Upper lobe of left lung (tissue), 6 donors: ENCODE measurements at places on chromosomes 6 and 20. TPM values are rescaled to one million over a fixed set of nuclear protein-coding genes. Genes with fewer than 3 reads are reported as not detected.

The B3GALT4 gene
- total RNA-seq = 23.4 TPM

DNA sequence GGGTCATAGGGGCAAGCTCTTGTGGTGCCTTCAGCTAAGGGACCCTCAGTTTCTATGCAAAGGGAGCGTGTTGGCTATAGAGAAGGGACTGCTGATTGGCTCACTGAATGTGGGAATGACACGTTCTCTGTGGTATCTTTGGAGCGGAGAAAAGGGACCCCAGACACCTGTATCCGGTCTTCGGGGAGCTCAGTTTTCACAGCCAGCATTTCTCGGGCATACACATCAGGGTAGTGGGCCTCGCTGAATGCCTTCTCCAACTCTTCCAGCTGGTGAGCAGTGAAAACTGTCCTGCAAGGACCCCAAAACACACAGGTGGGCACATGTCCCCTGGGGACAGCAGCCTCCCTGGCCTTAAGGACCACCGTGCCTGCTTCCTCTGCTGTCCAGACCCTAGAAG is 3.3 kb downstream of the VSX1 start:
- H3K27ac ChIP-seq = no peak overlapping the region
- H3K27me3 ChIP-seq = peaks cover 8% of the 10 kb centered on the region
- H3K4me3 ChIP-seq = no peak overlapping the region
- no peak for DNase-seq

- H3K27ac ChIP-seq = no peak overlapping the region
- H3K4me1 ChIP-seq = no peaks in the 10 kb centered on the region
- no peaks in the 10 kb centered on the region for H3K36me3 ChIP-seq
- H3K4me3 ChIP-seq = no peak overlapping the region
Measured at GRCh38 chr6:130794010-130794697, 33.1 kb upstream of the SMLR1 start.

DNA sequence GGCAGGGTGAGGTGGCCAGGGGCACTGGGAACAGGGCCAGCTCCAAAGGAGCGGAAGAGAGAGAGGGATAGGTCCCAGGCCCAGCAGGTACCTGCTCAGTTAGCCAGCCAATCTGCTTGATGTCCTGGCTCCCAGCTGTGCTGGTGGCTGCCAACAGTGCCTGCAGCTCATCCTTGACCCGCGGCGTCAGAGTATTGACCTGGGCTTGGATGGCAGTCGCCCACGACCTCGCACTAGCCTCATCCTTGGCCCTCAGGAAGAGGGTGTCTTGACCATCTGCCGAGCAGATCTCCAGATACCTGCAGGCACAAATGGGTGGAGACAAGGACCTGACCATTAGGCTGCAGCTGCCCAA is 11.1 kb upstream of the CDK5RAP1 start:
- no peaks in the 10 kb centered on the region for H3K4me1 ChIP-seq
- H3K36me3 ChIP-seq = no peaks in the 10 kb centered on the region
- no peak overlapping the region for H3K27ac ChIP-seq
- H3K4me3 ChIP-seq = no peak overlapping the region
- no peak for DNase-seq

GRCh38 chr20:9169409-9169808 is 100.5 kb downstream of the PLCB4 start:
- no peaks in the 10 kb centered on the region for H3K4me1 ChIP-seq
- H3K4me3 ChIP-seq = no peak overlapping the region
- H3K27ac ChIP-seq = no peak overlapping the region
- DNase-seq = peak; percentile 1
- no peaks in the 10 kb centered on the region for H3K27me3 ChIP-seq
- H3K36me3 ChIP-seq = no peaks in the 10 kb centered on the region

GRCh38 chr6:143405373-143406154 is 44.9 kb downstream of the ADAT2 start:
- H3K27me3 ChIP-seq = no peaks in the 10 kb centered on the region
- H3K4me1 ChIP-seq = peaks cover 9% of the 10 kb centered on the region
- no peaks in the 10 kb centered on the region for H3K36me3 ChIP-seq
- H3K27ac ChIP-seq = no peak overlapping the region

DNA sequence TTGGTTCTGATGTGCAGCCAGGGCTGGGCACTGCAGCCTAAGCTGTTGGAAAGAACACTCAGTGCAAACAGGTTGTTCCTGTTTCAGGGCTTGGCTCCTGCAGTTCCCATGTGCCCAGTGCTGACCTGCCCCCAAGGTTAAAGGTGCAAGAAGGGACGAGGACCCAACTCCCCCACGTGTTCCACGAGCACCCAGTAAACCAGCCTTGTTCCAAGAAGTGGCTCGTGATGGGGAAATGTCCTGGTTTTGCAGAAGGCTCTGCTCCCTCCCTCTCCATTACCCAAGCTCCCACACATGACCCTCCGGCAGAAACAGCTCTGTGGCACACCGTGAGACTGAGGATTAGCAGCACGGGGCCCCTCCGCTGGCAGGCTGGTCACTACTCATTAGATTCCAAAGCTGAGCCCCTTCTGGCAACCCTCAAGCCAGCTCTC is 9.4 kb downstream of the ACSS1 start:
- no peaks in the 10 kb centered on the region for H3K27me3 ChIP-seq
- peaks cover 24% of the 10 kb centered on the region for H3K36me3 ChIP-seq
- no peak for DNase-seq
- H3K4me1 ChIP-seq = peaks cover 66% of the 10 kb centered on the region
- H3K27ac ChIP-seq = no peak overlapping the region
